ENCODE measurements at places on chromosomes 11 and 22.

GRCh38 chr11:122632181-122632824, 23.2 kb upstream of the UBASH3B start:
- no peak for DNase-seq

GRCh38 chr11:71214553-71215424, 37.6 kb downstream of the SHANK2 start:
- DNase-seq = no peak

DNA sequence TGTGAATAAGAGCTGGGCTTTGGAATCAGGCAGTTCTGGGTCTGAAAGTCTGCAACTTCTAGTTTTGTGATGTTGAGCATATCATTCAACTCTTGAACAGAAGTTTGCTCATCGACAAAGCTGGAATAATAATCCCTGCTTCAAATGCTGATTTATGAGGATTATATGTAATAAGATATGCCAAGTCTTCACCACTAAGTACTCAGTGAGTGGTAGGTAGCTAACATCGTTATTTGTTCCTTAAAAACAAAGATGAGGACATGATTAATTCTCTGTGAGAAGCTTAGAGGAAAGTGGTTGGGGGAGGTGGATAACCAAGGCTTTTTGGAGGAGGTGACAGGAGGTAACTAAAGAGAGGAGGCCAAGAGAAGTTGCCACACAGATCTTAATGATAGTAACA, 96.5 kb downstream of the ME3 start:
- no peak for DNase-seq

- no peak for DNase-seq
These were observed 30.9 kb downstream of the POLR3H start for GRCh38 chr22:41513391-41513790.

- no peak for DNase-seq
These were observed 22.9 kb downstream of the ATG13 start for GRCh38 chr11:46640036-46640788.

GRCh38 chr11:1300569-1301187, 8.8 kb downstream of the TOLLIP start:
- no peak for DNase-seq

DNA sequence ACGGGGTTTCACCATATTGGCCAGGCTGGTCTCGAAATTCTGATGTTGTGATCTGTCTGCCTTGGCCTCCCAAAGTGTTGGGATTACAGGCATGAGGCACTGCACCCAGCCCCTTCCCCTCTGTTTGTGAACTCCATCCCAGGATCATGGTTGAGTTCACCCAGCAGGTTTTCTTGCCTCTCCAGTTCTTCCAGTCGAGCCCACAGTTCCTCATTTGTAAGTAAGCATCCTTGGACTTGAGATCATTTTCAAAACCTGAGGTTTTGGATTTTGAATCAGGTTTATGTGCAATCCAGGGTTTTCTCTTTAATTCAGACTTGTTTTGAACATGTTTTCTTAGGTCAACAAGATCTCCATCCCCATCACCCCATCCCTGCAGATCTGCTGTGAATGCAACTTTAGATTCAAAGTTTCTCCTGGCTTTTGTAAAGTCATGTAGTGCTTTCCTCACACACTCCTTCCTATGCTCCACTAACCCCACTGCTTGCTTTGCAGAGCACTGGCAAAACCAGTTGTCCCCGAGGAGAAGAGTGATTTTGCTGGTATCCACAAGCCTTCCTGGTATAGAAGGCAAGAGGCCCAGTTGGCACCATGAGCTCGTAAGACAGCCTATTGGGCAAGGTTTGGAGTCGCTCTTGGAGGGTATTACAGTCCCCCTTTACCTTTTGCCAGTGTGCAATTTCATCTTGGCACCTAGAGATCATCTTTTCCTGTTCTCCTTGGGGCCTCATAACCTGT, 14.7 kb upstream of the VPREB1 start:
- no peak for DNase-seq

DNA sequence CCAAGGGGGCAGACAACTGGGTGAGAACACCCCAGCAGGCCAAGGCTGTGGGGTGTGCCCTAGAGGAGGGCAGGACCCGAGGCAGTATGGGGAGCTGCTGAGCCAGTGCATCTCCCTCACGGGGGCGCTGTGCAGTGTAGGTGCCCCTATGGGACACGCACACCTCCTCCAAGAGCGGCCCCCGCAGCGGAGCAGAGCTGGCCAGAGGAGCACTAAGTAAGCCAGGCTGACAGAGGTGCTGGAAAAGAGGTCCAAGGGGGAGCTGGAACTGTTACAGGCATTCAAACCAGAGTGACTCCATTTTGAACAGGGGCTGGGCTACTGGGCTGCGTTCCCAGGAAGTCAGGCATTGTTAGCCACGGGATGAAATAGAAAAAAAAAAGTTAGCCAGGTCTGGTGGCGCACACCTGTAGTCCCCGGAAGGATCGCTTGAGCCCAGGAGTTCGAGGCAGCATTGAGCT, 41.8 kb downstream of the TST start:
- no peak for DNase-seq

DNA sequence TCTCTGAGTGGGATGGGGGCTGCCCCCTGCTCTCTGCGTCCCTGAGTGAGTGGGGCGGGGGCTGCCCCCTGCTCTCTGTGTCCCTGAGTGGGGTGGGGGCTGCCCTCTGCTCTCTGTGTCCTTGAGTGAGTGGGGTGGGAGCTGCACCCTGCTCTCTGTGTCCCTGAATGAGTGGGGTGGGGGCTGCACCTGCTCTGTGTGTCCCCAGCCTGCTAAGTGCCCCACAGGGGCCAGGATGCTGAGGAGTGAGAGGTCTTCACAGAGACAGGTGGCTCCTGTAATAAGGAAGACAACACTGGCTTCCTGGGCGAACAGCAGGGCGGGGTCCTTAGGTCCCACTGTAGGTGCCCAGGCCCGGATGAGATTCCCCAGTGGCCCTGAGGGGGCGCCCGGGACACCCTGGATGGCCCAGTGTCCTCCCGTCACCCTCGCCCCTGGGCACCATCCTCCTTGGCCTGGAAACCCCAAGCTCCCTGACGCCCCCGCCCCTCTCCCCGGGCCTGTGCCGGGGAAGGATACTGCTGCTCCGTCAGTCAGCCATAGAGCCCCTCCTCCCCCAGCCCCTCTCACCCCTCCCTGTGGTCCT, 3.8 kb upstream of the CCDC188 start:
- DNase-seq = no peak

- DNase-seq = no peak
These were observed at the start of gene LTBP3 for GRCh38 chr11:65558002-65558929. Gene LTBP3, minus strand, starts transcription at chr11:65558359. Its CDS starts 400 bp downstream, at chr11:65557959.

GRCh38 chr22:32758866-32759385, 42.6 kb upstream of the TIMP3 start:
- DNase-seq = no peak

DNA sequence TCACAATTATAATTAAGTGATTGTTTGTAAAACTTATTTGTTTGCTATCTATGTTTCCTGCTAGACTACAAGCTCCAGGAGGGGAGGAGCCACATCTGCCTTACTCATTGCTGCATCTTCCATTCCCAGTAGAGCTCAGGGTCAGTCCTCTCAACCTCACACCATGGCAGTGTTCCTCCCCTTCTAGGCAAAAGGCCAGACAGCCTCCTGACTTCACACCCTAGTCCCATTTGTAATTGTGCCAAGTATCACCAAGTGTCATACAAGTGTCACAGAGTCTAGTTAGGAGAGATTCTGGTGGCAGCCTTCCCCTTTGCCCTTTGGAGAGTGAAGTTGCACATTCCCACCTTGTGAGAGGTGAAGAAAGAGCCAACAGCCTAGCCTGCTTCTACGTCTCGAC, 490.4 kb downstream of the INSC start:
- DNase-seq = no peak

- DNase-seq = no peak
These were observed 16.6 kb downstream of the SCUBE1 start for GRCh38 chr22:43326331-43327156.
